ENCODE measurements at places on chromosomes 13 and 19.

- DNase-seq = no peak
These were observed at the start of gene ZNF541 for GRCh38 chr19:47573071-47574026. Gene ZNF541 (minus strand): TSS chr19:47573148. CDS start chr19:47555856, 17,292 bp downstream.

DNA sequence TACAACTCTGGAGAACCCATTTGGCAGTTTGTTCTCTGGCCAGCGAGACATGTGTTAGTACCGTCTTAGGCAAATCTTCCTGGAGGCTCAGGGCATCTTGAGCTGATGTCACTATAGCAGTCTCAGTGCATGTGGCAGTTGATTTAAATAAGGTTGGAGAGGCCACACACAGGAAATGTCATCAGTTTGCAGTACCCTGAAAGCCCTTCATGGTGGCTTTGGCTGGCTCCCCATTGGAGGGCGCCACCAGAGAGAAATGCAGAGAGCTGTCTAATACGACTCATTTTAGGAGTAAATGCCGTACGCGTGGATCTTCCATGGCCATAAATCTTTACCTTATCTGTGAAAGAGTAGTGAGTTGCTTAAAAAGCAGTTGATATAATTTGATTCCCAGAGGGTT lies 163.1 kb downstream of the STK24 start:
- no peak for DNase-seq

DNA sequence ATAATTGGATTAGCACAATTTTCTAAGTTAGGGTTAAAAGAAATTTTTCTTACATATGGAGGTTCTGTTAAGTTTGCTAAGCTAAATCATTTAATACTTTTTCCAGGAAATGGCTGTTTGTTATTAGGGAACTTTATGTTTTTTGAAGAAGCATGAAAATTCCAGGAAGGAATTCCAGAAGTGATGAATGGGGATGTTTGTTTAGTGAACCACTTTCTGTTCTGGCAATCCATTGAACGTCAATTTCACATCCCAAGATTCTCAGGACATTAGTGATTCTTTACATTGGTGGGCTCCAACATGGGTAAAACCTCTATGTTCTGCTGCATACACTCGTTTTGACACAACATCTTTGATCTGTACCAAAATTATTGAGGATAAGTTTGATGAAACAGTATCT lies 534.4 kb downstream of the IRS2 start:
- no peak for DNase-seq

GRCh38 chr13:67023130-67023876 lies 206.8 kb downstream of the PCDH9 start:
- DNase-seq = peak; percentile 59

GRCh38 chr13:95781016-95781415 lies 104.1 kb downstream of the DNAJC3 start:
- DNase-seq = no peak

- no peak for DNase-seq
These were observed 1.4 kb upstream of the HSH2D start for GRCh38 chr19:16142032-16142580.

GRCh38 chr19:41076286-41076685 lies 12.0 kb upstream of the CYP2A13 start:
- DNase-seq = no peak

- no peak for DNase-seq
These were observed 939 bp upstream of the RANBP3 start for GRCh38 chr19:5978606-5979552.

GRCh38 chr19:36837176-36837905 lies 846 bp downstream of the ZNF790 start:
- no peak for DNase-seq

DNA sequence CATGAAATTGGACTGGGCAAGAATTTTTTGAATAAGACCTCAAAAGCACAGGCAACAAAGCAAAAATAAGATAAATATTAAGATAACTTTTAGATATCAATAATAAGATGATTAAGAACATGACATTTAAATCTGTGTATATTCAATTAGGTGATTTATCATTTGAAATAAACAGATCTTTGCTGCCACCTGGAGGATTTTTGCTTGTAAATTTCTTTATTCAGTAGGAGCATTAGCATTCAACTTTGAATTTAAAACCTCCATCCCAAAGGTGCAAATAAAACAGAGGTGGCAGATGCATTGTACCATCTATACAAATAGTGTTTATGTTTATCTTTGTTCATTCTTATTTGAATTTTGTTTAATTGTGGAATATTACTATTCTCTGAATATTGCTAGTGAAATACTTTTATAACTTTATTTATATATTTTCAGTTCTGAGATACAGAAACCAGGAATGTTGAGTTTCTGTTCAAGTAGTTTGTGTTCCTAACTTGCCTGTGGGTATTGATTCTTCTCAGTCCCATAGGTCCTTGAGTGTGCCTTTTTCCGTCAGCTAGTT lies 20.9 kb downstream of the COG6 start:
- peak; percentile 11 for DNase-seq

DNA sequence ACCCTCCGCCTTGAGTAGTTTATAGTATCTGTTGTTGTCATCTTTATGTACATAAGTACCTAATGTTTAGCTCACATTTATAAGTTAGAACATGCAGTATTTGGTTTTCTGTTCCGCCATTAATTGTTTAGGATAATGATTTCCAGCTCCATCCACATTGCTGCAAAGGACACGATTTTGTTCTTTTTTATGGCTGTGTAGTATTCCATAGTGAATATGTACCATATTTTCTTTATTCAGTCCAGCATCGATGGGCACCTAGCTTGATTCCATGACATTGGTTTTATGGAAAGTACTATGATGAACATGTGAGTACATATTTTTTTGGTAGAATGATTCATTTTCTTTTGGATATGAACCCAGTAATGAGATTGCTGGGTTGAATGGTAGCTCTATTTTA lies 174.4 kb upstream of the SPRY2 start:
- DNase-seq = no peak

DNA sequence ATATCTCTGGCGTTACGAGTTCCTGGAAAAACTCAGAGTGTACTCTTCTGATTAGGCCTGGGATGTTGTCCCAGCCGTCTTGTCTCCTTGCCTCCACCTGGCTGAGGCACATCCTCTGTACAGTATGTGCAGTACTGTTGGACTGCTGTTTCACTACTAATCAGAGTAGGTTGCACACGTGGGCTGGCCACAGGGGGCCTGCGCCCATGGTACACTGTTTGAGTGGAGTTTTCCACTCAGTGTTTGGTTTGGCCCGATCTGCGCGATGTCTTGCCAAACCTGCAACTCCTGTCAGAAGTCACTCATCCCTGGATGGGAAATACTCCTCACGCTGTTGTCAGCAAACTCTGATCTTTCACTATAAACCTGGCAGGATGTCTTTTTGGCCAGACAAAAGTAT lies 189.6 kb upstream of the CSNK1A1L start:
- no peak for DNase-seq

DNA sequence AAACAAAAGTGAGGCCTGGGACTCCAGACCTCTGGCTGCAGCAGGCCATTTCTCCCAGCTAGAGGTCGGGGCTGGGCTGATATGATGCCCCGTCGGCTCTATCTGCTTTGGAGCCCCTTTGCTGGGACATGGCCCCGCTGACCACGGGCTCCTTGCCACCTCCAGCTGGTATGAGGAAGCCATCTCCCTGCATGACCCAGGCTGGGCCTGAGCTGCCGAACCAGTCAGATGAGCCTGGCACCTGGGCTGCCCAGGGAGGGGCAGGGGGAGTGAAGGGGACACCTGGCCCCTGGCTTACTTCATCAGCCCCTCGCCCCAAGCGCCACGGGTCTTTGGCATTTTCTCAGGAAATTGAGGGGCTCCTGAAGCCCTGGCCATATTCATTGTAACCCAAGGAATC lies 7.8 kb downstream of the ZSWIM4 start:
- no peak for DNase-seq

DNA sequence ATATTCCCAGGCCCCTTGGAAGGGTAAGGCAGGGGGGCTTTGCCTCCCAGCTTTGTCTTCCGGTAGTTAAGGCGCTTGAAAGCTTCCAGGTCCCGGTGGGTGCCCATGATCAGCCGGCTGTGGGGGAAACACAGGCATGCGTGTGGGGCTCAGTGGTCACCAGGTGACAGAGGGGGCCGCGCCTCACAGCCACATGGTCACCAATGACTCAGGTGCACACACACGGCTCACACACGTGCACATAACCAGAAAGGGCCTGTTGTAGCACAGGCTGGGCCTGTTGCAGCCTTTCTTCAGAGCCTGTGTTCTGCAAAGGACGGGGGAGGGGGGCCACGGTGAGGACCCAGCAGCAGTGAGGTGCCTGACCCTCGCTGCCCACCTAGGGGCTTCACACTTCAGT lies 5.9 kb downstream of the NANOS3 start:
- DNase-seq = no peak

DNA sequence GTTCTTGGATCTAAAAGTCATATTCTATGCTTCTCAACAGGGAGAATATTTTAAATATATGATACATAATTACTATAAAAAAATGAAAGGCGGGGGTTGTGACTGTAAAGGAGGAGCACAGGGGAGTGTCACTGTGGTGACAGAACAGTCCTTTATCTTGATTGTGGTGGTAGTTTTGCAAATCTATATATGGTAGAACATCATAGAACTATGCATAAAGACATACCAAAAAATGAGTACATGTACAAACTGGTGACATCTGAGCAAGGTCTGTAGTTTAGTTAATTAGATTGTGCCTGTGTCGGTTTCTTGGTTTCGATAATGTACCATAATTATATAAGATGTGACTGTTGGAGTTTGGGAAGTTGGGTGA lies 38.7 kb upstream of the GARRE1 start:
- DNase-seq = no peak

- DNase-seq = peak; percentile 47
These were observed 10.0 kb downstream of the ATP7B start for GRCh38 chr13:52001120-52001731.

DNA sequence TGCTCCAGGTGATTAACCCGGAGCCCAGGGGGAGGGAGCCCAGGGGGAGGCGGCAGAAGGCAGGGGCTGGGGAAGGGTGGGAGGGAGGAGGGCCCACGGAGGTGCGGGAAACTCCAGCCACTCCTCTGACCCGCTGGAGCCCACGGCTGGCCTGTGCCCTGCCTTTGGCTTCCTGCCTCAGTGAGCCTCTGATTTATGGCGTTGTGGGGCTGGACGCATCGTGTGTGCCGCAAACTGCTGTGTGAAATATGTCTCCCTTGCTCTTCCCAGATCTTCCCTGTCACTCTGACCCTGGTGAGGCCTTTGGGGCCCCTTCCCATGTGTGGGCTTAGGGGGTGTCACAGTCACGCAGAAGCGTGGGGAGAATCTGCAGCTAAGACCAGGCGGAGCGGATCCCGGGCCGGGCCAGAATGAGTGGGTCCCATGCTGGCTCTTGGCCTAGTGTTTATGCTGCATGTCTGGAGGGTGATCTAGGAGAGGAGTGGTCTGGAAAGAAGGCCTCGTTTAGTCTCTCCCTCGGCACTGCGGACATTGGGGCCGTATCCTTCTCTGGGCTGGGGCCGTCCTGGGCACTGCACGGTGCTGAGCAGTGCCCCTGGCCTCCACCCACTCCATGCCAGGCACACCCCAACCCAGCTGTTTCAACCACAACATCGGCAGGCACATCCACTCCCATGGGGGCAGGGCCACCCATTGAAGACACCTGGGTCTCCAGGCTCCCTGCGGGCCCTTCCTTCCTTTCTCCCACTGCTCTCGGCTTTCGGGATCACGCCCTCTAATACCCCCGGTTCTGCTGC lies 123.0 kb downstream of the KDM4B start:
- DNase-seq = no peak

DNA sequence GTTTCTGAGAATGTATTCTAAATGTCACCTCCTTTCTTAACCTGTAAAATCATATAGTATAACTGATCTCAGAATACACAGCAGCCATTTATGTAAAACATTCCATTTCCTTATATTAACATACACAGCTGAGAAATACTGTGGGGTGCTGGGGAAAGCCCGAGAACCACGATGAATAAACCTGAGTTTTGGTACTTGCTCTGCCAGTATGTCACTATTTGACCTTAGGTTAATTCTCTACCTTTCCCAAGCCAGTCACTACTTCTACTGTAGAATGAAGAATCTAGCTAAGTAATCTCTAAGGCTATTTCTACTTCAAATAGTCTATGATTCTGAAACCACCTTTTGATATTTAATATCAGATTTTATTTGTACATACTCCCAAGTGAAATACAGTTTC lies 173.7 kb downstream of the TBC1D4 start:
- no peak for DNase-seq

DNA sequence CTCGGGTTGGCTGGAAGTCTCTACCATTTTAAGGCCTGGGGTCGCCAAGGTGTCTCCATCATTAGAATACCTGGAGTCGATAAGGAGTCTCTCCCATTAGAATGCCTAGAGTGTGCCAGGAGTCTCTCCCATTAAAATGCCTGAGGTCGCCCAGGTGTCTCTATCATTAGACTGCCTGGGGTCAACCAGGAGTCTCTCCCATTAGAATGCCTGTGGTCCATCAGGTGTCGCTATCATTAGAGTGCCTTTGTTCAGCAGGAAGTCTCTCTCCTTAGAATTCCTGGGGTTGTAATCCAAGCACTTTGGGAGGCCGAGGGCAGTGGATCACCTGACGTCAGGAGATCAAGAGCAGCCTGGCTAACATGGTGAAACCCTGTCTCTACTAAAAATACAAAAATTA lies 1533.0 kb downstream of the UQCRFS1 start:
- no peak for DNase-seq

DNA sequence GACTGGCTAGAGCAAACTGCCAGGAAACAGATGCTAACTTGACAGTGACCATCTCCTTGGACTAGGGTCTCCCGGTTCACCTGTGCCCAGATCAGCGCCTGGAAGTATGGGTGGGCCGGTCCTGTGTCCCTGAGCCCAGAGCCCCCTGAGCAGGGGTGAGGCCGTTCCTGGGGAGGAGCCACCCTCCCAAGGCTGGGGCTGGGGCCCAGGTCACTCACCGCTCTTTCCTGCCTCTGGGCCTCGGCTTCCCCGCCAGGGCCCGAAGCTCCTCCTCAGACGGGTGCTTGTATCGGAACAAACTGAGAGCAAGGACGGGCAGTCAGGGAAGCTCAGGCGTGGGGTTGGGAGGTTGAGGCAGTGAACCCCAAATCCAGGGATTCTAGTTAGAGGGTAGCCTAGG lies 5.4 kb downstream of the TMEM161A start:
- no peak for DNase-seq

DNA sequence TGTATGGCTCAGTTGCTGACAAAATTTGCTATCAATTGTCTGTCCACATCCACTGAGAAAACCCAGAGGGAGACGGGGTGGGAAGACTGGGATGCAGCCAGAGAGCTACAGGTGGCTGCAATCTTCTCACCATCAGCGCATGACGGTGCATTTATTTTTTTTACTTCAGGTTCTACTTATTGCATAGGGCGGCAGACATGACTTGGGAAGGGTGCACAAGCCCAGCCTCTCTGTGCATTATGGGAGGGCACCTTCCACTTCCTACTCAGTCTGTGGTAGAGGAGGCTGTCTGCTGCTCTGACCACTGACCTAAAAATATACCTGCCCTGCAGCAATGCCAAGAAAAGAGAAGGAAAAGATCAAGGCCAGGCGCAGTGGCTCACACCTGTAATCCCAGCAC lies 73.1 kb downstream of the ABCC4 start:
- no peak for DNase-seq

DNA sequence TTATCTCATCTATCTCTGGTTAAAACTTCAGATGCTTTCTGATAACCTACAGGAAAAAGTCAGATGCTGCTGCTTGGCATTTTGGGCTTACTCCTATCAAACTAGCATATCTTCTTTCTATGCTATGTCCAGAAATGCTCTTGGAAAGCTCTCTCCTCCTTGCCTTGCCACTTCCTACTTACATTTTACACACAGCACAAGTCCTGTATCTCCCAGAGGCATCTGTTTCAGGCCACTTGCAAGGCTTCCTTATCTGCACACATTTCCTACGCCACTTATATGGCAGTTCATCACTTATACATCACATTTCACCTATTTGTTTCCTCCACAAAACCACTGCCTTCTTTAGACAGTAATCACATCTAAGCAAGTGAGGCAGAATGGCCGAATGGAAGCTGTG lies 220.3 kb downstream of the DNAJC15 start:
- no peak for DNase-seq

- no peak for DNase-seq
These were observed 3.7 kb upstream of the PEX11G start for GRCh38 chr19:7492558-7492957.

All from RCC 7860 (cell line).